Peyer's patch (tissue), 4 donors: ENCODE measurements at places on chromosomes 5 and 9.

- no peak overlapping the region for H3K27ac ChIP-seq
- no peaks in the 10 kb centered on the region for H3K4me1 ChIP-seq
- no peaks in the 10 kb centered on the region for H3K27me3 ChIP-seq
Observed at GRCh38 chr5:135901633-135902032, 6.0 kb upstream of the IL9 start.

DNA sequence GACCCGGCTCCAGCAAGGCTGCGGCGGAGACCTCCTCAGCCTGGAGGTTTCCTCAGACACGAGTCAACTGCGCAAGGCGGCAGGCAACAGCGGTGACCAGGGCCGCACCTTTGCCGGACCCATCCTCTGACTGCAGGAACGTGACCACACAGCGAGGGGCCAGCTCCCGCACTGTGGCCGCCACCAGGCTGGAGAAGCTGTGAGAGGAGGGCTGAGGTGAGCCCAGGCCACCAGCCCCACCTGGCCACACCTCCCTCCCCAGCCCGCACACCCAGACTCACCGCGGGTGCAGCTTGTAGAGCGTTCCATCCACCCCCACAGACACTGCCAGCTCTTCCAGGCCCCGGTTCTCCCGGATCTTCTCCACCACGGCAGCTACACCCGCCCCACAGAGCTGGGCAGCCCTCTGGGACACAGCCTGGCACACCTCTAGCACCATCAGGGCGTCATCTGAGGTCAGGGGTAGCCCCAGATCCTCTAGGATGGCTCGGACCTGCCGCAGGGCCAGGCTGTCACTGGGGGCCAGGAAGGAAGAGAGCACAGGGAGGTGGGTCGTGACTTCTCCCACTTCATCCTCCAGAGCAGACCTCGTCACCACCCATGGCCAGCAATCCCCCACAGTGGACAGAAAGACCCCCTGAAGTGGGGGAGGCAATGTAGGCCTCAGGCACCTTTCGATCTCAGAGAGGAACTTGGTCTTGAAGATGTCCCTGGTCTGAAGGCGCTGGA lies 18.0 kb downstream of the HK3 start:
- H3K4me1 ChIP-seq, result no peaks in the 10 kb centered on the region
- no peak for DNase-seq
- H3K36me3 ChIP-seq, result no peaks in the 10 kb centered on the region
- H3K27me3 ChIP-seq, result no peaks in the 10 kb centered on the region
- H3K27ac ChIP-seq, result no peak overlapping the region
- no peak overlapping the region for H3K4me3 ChIP-seq

- H3K27ac ChIP-seq, result no peak overlapping the region
- H3K36me3 ChIP-seq, result no peaks in the 10 kb centered on the region
- no peaks in the 10 kb centered on the region for H3K4me1 ChIP-seq
- no peak for DNase-seq
Observed at GRCh38 chr9:459491-460444, 245.1 kb downstream of the DOCK8 start.

GRCh38 chr9:134712926-134713325 lies 71.3 kb downstream of the COL5A1 start:
- H3K27ac ChIP-seq, result no peak overlapping the region
- no peaks in the 10 kb centered on the region for H3K27me3 ChIP-seq
- H3K4me3 ChIP-seq, result no peak overlapping the region
- no peak for DNase-seq
- no peaks in the 10 kb centered on the region for H3K36me3 ChIP-seq
- no peaks in the 10 kb centered on the region for H3K4me1 ChIP-seq

DNA sequence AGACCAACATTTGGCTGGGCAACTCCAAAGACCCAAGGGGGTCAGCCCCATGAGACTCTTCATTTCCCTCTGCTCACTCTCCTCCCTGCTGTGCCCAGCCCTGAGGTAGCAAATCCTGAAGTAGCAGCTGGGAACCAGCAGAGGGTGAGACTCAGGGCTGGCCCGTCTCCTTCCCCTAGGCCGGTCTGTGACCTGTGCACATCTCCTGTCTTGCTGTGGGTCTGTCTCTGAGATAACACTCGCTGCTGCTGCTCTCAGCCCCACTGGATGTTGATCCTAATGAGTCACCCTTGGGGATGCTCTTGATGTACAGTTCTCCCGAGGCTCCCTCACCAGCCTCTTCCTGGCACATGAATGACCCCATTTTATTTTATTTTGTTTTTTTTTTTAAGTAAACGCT lies 7.3 kb upstream of the OR2V1 start:
- DNase-seq, result no peak
- H3K27me3 ChIP-seq, result no peaks in the 10 kb centered on the region
- no peak overlapping the region for H3K4me3 ChIP-seq
- H3K27ac ChIP-seq, result no peak overlapping the region
- H3K36me3 ChIP-seq, result no peaks in the 10 kb centered on the region

GRCh38 chr5:96316017-96316416 lies 117.0 kb downstream of the PCSK1 start:
- no peak for DNase-seq
- H3K27ac ChIP-seq, result no peak overlapping the region
- H3K4me3 ChIP-seq, result no peak overlapping the region
- no peaks in the 10 kb centered on the region for H3K27me3 ChIP-seq
- no peaks in the 10 kb centered on the region for H3K36me3 ChIP-seq
- peaks cover 8% of the 10 kb centered on the region for H3K4me1 ChIP-seq

GRCh38 chr5:72510610-72511181 lies 3.5 kb upstream of the ZNF366 start:
- DNase-seq, result no peak
- H3K4me3 ChIP-seq, result no peak overlapping the region
- no peaks in the 10 kb centered on the region for H3K36me3 ChIP-seq
- H3K27me3 ChIP-seq, result no peaks in the 10 kb centered on the region

GRCh38 chr5:132184588-132184987 lies 43.1 kb downstream of the P4HA2 start:
- no peaks in the 10 kb centered on the region for H3K36me3 ChIP-seq
- H3K27me3 ChIP-seq, result no peaks in the 10 kb centered on the region
- H3K4me1 ChIP-seq, result no peaks in the 10 kb centered on the region
- H3K27ac ChIP-seq, result no peak overlapping the region

GRCh38 chr5:82720213-82721086 lies 356.7 kb downstream of the TMEM167A start:
- H3K27ac ChIP-seq, result no peak overlapping the region
- DNase-seq, result no peak
- no peaks in the 10 kb centered on the region for H3K36me3 ChIP-seq
- H3K4me1 ChIP-seq, result no peaks in the 10 kb centered on the region
- no peak overlapping the region for H3K4me3 ChIP-seq

GRCh38 chr9:114497236-114497635 lies 8.0 kb downstream of the WHRN start:
- no peak overlapping the region for H3K4me3 ChIP-seq
- H3K27ac ChIP-seq, result no peak overlapping the region
- DNase-seq, result no peak

- DNase-seq, result no peak
- no peaks in the 10 kb centered on the region for H3K36me3 ChIP-seq
- H3K27ac ChIP-seq, result no peak overlapping the region
Observed at GRCh38 chr9:80605793-80606192, 1034.0 kb downstream of the TLE4 start.
